HCT116 (cell line): ENCODE measurements at places on chromosomes 6 and 20. TPM values are rescaled to one million over a fixed set of nuclear protein-coding genes. Genes with fewer than 3 reads are reported as not detected.

DNA sequence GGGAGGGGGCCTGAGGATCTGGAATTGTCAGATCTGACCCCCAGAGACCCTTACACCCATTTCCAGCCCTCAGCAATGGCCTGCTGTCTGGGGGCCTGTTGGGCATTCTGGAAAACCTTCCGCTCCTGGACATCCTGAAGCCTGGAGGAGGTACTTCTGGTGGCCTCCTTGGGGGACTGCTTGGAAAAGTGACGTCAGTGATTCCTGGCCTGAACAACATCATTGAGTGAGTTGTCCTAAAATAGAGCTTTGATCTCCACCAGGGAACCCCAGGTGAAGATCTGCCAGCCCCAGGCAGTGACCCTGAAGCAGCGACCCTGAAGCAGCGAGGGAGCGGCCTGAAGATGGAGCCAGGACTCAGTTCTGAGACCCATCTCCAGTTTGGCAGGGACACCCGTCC, 2.2 kb downstream of the BPIFA1 start:
- H3K36me3 ChIP-seq, result no peaks in the 10 kb centered on the region
- H3K27ac ChIP-seq, result no peak overlapping the region
- no peak for DNase-seq

GRCh38 chr6:17280138-17280537, 1.0 kb upstream of the RBM24 start:
- H3K27ac ChIP-seq, result no peak overlapping the region
- H3K4me1 ChIP-seq, result peaks cover 13% of the 10 kb centered on the region
- no peak for DNase-seq
- H3K27me3 ChIP-seq, result no peaks in the 10 kb centered on the region
- H3K4me3 ChIP-seq, result no peak overlapping the region

DNA sequence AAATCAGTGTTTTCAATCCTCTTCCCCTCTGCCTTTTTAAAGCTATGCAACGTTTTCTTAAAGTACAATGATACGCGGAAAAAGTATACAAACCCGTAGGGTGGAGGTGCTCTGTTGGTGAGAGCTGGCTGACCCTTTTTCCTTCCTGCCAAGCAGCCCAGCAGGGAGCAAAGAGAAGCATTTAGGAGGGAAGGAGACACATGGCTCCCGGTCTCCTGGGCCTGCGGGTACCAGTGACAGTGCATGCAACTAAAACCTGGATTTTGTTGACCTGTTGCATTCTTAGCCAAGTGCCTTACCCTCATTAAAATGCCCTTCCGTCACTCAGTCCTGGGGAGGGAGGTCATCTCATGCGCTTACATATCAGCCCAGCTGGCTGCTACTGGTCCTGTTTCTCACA, 87.2 kb downstream of the SLX4IP start:
- no peaks in the 10 kb centered on the region for H3K27me3 ChIP-seq
- peaks cover 54% of the 10 kb centered on the region for H3K4me1 ChIP-seq
- H3K27ac ChIP-seq, result no peak overlapping the region
- H3K4me3 ChIP-seq, result no peak overlapping the region

Gene RWDD1
- 24.4 TPM for total RNA-seq
